ENCODE measurements at places on chromosomes 4 and X. TPM values are rescaled to one million over a fixed set of nuclear protein-coding genes. Genes with fewer than 3 reads are reported as not detected.

GRCh38 chrX:25873196-25873595, 264.9 kb upstream of the MAGEB18 start:
- DNase-seq, result no peak

DNA sequence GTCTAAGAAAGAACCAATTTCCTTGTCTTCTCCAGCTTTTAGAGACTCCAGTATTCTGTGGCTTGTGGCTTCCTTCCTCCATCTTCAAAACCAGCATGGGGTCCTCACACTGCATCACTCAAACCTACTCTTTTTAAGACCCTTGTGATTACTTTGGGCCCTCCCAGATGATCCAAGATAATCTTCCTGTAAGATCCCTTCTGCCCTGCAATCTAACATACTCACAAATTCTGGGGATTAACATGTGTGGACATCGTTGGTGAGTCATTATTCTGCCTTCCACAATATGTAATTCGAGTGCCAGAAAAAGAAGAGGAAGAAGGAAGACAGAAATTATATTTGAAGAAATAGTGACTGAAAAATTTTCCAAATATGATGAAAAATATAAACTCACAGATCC, 47.9 kb downstream of the BEND4 start:
- no peak for DNase-seq

DNA sequence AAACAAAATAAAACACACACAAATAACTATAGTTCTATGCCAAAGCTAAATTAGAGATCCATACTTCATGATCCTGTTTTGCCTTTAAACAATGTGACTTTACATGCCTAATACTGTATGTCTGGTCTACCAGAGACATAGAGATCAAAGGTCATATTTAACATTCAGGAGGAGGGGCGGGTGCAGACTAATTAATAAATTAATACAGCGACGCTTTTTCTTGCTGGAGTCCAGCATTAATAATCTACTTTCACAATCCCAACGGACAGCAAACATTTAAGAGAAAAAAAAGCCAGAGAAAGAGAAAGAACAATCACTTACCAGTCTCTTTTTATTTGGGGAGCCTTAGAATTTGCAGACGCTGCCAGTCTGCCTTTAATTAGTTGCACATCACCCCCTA, 509 bp downstream of the CXXC4 start:
- DNase-seq, result no peak

DNA sequence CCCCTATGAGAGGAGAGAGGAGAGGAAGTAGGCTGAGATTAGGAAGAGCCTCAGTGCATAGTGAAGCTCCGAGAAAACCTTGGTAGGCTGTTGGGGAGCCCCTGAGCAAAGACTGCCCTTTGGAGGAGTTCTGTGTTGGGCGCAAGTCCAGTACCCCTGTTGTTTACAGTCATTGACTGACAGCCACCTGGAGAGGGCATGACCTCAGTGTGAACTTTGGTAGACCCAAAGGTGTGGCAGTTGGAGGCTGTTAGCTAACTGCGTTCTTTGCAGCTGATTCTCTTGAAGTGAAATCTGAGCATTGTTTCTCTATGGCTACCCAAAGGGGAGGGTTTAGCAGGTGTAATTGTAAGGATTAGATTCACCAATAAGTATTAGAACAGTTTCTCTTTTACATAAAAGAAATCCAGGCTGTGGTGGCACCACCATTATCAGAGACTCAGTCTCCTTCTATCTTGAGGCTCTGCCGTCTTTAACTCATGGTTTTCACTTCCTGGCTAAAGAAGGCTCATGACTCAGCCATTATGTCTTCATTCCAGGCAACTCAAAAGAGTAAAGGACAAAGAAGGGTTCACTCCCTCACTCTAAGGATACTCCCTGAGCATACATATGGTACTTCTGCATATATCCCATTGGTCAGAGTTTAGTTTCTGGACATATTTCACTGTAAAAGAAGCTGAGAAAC, 33.4 kb downstream of the ANXA3 start:
- DNase-seq, result peak; percentile 11

- peak; percentile 28 for DNase-seq
These were observed 7.9 kb upstream of the CFP start for GRCh38 chrX:47637546-47638195.

DNA sequence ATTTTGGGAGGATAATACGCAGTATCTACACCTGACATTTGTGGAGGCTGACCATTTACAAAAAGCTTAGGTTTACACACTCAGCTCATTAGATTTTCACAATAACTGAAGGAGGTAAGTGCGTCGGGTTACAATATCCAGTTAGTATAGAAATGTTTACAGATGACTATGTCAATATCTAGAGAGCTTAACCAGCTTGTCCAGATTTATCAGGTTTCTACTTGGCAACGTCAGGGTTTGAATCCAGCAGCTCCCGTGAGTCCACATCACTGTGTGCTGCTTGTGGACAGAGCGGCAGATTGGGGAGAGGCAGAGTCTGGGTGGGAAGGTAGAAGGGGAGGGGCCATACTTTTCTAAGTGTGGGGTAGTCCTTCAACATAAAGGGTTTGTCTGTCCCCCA, 28.3 kb downstream of the ARHGAP10 start:
- DNase-seq, result no peak

DNA sequence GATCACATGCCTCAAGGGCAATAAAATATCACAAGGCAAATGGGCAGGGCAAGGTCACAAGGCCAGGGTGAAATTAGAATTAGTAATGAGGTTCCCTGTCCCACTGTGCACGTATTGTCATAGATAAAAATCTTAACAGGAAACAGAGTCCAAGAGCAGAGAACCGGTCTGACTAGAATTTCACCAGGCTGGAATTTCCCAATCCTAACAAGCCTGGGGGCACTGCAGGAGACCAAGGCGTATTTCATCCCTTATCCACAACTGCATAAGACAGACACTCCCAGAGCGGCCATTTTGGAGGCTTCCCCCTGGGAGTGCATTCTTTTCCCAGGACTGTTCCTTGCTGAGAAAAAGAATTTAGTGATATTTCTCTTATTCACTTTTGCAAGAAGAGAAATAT, 25.9 kb upstream of the PRDM5 start:
- no peak for DNase-seq

GRCh38 chr4:147943159-147943638, 211.3 kb downstream of the ARHGAP10 start:
- no peak for DNase-seq

- DNase-seq, result no peak
These were observed 47.9 kb downstream of the STARD8 start for GRCh38 chrX:68695206-68695845.

- DNase-seq, result no peak
These were observed 108.6 kb downstream of the DHX15 start for GRCh38 chr4:24475756-24476155.

GRCh38 chr4:43325220-43325967, 432.9 kb downstream of the GRXCR1 start:
- DNase-seq, result no peak

Gene MAOB
- 8.6 TPM for total RNA-seq

Gene FMR1NB
- total RNA-seq, result not detected
